ENCODE measurements at places on chromosomes 5 and 9.
A peak's percentile ranks its signal among the peaks of the same experiment; 100 is the strongest.

DNA sequence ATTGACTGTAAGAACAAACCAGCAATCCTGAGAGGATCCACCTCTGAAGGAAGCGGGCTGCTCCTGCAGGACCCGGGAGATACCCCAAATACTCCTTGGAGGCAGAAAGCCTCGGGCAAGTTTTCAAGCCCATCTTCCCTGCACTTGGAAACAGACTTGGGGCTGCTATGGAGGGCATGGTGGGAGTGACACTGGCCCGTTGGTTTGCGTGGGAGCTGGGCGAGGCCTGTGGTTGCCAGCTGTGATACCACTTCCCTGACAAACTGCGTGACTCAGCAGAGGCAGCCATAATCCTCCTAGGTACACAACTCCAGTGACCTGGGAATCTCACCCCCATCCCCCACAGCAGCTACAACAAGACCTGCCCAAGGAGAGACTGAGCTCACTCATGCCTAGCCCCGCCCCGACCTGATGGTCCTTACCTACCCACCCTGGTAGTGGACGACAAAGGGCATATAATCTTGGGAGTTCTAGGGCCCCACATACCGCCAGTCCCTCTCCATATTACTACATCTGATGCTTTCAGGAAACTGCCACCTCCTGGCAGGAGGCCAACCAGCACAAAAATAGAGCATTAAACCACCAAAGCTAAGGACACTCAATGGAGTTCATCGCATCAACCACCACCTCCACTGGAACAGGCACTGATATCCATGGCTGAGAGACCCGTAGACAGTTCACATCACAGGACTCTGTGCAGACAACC, 38.1 kb upstream of the VLDLR start:
- DNase-seq: peak; percentile 18

DNA sequence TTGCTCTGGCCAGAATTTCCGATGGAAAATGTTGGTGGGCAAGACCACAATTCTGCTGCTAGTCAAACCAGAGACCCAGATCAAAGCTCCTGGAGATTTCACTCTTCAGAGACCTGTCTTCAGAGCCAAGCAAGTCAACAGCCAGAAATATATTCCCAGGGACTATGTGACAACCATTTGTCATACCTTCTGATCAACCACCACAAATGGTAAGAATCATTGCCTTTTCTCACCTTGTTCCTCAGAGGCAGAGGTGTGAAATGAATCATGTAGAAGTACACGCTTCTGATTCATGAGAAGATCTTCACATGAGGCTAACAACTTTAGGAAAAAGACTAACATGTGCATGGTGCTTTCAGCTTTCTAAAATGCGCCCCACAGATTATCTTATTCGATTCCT, 53.5 kb downstream of the SUSD1 start:
- no peak for DNase-seq

DNA sequence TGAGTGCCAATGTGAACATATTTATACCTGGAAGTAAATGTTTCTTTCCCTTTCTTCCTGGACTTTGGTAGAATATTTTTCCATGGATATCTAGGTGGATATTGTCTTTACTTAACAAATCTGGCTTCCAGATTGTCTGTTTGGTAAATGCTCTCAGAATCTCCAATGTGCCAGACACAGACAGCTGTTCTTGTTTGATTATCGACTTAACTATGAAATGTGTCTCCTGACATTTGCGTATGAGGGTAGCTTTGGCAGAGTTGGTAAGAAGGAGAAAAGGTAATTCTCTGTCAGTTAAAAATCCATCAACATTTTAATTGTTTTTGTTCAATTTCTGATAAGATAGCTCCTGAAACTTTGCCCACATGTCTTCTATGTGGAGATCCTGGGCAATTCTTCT, 196.4 kb upstream of the NUDT12 start:
- DNase-seq: no peak

DNA sequence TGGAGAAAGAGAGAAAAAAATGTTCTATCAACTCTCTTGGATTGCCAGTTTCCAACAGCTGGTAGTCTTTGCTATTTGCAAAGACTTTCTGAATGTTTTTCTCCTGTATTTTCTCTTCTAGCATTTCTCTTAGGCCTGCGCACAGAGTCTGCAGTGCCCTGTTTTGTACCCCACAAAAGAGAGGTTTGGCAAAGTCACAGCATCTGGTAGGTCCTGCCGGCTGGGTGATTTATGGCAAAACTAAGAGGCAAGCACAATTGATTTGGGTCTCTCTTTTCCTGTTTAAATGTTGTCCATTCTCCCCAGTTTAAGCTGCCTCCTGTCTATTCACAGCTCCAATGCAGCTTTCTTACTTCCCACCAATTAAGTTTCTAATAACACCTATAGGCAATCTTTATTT, 193.9 kb downstream of the TRPM3 start:
- DNase-seq: no peak

DNA sequence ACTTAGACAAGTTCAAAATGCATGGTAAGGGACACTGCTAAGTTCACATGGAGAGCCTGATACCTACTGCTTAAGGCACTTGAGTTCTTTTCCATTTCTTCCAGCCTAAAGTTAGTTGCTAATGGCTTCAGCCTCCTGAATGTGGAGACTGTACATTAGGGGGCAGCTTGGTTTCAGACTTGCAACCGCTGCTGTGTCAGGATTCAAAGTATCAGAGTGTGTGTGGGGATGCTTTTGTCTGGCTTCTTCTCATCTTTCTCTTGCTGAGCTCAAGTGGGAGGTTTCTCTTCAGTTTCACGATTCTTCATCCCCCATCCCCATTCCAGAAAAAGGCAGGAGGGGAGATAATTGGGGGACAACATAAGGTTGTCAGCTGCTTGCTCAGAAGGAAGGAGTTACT, 49.4 kb downstream of the ATP10B start:
- DNase-seq: no peak

DNA sequence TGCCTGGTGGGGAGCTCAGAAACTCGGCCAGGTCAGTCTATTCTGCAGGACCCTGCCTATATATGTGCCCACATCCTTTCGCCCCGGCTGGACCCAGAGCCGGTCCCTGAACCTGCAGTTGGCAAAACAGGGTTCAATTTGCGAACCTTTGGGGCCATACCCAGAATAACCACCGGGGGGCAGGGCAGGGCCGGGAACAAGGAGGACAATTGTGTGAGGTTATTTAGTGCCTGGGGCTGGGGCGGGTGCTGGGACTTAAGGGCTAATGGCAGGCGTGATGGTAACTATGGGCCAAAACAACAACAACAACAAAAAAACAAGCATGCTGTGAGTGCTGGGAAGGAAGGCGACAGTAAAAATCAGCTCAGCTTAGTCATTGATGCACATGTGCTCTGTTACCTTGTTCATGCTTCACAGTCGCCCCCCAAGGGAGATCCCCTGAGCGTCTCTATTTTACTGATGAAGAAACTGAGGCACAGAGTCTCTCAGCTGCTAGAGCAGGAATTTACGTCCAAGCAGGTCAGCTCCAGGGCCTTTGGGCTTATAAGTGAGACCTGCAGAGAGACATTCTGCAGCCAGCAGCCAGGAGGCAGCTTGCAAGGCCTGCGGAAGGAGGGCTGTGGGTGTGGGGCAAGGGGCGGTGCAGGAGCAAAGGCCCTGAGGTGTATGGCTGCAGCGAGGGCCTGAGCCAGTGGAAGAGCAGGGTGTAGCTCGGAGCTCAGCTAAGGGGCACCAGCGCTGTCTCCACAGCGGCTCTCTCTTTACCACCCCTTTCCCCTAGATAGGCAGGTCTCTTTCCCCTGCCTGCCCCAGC, 106.0 kb downstream of the PHF2 start:
- DNase-seq: peak; percentile 19

- DNase-seq: no peak
Observed at GRCh38 chr5:83741571-83741970, 20.9 kb upstream of the HAPLN1 start.

- DNase-seq: no peak
Observed at GRCh38 chr9:124389146-124389939, 25.9 kb downstream of the PSMB7 start.

DNA sequence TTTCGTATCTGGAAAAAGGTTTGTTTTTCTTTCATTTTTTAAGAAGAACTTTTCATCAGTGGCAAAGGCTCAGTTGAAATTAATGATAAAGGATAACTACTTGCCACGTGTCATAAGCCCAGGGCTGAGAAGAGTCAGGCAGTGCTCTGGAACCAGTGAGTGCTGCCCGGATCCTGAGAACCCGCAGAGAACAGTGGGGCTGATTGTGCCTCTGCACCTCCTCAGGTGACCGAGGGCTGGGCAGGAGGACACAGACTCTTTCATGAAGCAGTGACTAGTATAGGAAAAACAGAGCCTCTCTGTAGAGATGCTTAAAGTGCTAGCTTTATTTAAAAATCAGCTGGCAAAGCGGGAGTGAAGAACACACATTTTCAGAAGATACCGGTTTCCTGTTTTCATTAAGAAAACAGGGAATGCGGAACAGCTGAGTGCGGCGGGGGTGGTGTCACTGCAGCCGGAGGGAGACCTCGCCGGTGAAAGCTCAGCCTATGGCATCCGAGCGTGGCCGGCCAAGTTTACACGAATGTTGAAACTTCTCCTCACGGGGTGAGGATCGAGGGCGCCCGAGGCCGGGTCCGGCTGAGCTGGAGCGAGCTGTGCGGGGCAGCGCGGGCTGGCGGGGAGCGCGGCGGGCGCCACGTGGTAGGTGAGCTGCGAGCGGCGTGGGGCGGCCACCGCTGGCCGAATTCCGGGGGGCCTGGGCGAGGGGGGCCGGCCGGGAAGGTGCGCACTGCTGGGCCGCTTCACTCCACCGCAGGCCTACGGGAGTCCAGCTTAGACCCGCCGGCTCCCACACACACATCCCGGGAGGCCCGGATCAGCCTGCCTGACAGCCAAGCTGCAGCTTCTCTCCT, 134.7 kb upstream of the DMRT1 start:
- DNase-seq: peak; percentile 73

- DNase-seq: no peak
Observed at GRCh38 chr9:79687131-79687447, 115.3 kb downstream of the TLE4 start.

GRCh38 chr5:998246-999031, 10.2 kb upstream of the NKD2 start:
- no peak for DNase-seq

DNA sequence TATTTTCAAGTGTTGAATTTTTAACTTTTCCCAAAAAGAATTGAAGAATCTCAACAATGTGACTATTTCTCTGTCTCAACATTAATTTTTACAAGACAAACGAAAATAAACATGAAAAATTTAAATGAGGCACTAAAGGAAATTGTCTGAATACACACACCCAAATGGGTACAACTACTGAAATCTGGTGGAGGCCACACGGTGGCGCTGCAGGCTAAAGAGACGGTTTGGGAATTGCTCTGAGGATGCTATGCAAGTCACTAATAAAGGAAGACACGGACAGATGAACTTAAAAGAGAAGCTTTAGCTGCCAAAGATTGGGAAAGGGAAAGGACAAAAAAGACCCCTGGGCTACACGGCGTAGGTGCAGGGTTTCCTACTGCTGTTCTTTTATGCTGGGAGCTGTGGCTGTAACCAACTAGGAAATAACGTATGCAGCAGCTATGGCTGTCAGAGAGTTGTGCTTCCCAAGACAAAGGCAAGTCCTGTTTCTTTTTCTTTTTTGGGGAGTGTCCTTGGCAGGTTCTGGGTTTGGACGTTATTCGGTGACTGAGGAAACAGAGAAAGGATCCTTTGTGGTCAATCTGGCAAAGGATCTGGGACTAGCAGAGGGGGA, at the start of gene PCDHB10:
Gene PCDHB10, plus strand, starts transcription at position 244 of the 616 bp plus-strand sequence. Its CDS starts 200 bp downstream, at position 444.
- peak; percentile 10 for DNase-seq

GRCh38 chr9:107650321-107650720, 160.8 kb upstream of the KLF4 start:
- no peak for DNase-seq

- DNase-seq: peak; percentile 58
Observed at GRCh38 chr9:19999491-20000057, 210.7 kb upstream of the SLC24A2 start.

- DNase-seq: peak; percentile 88
Observed at GRCh38 chr5:159533197-159533596, 202.9 kb upstream of the IL12B start.

GRCh38 chr5:111635151-111635902, 121.7 kb downstream of the NREP start:
- DNase-seq: no peak

DNA sequence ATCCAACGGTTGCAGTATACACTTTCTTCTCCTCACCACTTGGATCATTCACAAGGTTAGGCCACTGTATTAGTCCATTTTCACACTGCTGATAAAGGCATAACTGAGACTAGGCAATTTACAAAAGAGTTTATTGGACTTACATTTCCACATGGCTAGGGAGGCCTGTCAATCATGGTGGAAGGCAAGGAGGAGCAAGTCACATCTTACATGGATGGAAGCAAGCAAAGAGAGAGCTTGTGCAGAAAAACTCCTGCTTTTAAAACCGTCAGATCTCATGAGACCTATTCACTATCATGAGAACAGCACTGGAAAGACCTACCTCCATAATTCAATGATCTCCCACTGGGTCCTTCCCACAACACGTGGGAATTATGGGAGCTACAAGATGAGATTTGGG, 81.8 kb upstream of the DAP start:
- no peak for DNase-seq

- DNase-seq: peak; percentile 64
Observed at GRCh38 chr9:69572611-69573010, 99.6 kb downstream of the APBA1 start.

DNA sequence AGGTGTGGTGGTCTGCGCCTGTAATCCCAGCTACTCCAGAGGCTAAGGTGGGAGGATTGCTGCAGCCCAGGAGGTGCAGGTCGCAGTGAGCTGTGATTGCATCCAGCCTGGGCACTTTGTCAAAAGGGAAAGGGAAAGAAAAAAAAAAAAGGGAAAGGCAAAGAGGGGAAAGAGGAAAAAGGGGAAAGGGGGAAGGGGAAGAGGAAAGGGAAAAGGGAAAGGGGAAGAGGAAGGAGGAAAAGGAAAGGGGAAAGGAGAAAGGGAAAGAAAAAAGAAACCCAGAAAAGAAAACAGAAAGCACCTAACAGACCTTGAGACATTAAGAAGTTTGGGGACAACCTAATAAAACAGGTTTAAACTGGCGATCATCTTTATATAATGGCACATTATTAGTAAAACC, 40.0 kb downstream of the IDNK start:
- DNase-seq: no peak

DNA sequence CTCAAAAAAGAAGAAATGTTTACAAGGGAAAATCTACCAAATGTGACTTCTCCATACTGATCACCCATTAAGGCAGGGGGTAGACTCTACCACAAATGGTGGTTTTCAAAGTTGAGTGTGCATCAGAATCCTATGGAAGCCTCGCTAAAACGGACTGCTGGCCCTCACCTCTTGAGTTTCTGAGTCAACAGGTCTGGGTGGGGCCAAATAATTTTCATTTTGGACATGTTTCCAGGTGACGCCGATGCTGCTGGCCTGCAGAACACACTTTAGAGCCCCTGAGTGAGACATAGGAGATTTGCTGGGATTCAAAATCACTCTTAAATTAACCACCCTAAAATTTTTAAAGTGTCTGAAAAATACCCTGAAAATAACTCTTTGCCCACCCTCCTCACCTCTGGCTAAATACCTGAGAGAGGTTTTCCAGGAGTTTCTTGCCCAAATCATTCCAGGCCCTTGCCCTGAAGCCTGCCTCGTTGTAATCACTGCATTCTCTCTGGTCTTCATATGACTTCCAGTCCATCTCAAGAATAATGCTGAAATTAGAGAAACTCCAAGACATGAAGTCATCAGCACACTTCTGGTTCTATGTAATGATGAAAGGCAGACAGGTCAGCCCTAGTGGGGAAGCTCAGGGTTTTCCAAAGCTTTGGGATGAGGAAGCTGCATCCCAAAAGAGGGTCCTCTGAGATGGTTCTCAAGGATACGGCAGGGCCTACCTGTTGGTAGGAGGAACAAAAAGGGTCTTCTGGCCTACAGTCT, 18.2 kb downstream of the C9orf152 start:
- no peak for DNase-seq
